Astrocyte (in vitro differentiated cells and primary cell): ENCODE measurements at places on chromosomes 4 and X.

GRCh38 chr4:108488865-108489264 lies 131.5 kb upstream of the RPL34 start:
- peak; percentile 18 for DNase-seq

- peak; percentile 55 for DNase-seq
These were observed 17.8 kb upstream of the PAGE2B start for GRCh38 chrX:55056820-55057674.

GRCh38 chrX:41665686-41666085 lies 23.1 kb upstream of the GPR34 start:
- DNase-seq, result no peak

- DNase-seq, result no peak
These were observed 7.4 kb upstream of the TNIP2 start for GRCh38 chr4:2763511-2763967.

DNA sequence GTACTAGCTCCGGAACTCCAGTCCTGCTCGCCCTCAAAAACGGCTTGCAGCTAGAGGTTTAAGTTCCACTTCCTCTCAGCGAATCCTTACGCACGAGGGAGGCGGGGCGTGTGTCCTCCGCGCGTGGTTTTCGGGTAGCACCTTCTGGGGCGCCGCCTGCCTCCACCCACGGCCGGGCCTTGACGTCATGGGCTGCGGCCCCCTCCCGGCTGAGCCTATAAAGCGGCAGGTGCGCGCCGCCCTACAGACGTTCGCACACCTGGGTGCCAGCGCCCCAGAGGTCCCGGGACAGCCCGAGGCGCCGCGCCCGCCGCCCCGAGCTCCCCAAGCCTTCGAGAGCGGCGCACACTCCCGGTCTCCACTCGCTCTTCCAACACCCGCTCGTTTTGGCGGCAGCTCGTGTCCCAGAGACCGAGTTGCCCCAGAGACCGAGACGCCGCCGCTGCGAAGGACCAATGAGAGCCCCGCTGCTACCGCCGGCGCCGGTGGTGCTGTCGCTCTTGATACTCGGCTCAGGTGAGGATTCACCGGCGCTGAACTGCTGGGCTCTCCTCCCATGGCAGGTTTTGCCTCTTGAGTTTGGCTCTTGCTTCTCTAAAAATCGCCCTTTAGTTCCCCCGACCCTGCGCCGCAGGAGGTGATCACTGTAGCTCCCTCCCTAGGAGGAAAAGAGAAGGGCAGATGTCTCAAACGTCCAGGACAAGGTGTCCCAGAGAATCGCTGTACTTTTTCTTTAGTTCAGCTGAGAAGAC lies at the start of gene AREG:
Gene AREG (plus strand): TSS at position 246 of the 752 bp plus-strand sequence. CDS start 210 bp downstream, at position 456.
- DNase-seq, result peak; percentile 46

DNA sequence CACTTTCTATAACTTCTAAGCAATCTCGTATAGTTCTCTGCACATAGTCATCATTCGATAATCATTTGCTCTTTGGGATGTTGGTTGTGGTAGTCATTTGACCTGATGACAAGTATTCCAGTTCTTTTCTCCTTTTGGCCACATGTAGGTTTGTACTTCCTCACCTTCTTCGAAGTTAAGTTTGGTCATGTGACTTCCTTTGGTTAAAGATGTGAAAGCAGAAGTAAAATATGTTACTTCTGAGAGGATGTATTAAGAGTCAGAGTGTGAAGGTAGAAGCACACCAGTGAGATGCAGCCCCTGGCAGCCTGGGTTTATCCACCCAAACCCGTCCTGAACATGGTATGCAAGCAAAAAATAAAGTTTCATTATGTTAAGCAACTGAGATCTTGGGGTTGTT lies 48.9 kb upstream of the ZNF518B start:
- no peak for DNase-seq
